ENCODE measurements at places on chromosomes 7 and 10.
A peak's percentile ranks its signal among the peaks of the same experiment; 100 is the strongest.

- DNase-seq = no peak
These were observed 10.7 kb downstream of the EBF3 start for GRCh38 chr10:129953119-129954051.

DNA sequence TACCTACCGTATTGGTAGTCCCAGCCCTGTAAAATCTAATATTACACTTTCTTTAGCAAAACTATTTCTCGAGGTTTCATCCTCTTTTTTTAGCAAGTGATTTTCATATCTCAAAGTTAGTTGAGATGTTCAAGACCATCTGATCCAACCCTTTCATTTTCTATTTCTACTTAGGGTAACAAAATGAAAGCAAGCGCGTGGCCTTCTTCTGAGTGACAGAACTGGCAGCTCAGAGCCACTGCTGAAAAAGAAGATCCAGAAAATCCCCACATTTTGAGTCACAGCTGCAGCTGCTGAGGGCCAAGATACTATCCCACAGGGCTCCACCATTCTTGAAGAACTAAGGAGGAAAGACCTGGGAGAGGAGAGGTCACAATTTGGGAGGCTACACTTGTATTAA, 24.8 kb upstream of the ZNF800 start:
- no peak for DNase-seq

- DNase-seq = no peak
These were observed 79.3 kb upstream of the NPVF start for GRCh38 chr7:25307624-25308023.

- peak; percentile 52 for DNase-seq
These were observed 36.3 kb downstream of the PLAC9 start for GRCh38 chr10:80168679-80169380.

GRCh38 chr7:28180364-28181147, at the start of gene JAZF1:
TSS of gene JAZF1 (minus strand) at chr7:28180795.
- DNase-seq = peak; percentile 62

- peak; percentile 72 for DNase-seq
These were observed 884 bp upstream of the PRF1 start for GRCh38 chr10:70603449-70603801.

DNA sequence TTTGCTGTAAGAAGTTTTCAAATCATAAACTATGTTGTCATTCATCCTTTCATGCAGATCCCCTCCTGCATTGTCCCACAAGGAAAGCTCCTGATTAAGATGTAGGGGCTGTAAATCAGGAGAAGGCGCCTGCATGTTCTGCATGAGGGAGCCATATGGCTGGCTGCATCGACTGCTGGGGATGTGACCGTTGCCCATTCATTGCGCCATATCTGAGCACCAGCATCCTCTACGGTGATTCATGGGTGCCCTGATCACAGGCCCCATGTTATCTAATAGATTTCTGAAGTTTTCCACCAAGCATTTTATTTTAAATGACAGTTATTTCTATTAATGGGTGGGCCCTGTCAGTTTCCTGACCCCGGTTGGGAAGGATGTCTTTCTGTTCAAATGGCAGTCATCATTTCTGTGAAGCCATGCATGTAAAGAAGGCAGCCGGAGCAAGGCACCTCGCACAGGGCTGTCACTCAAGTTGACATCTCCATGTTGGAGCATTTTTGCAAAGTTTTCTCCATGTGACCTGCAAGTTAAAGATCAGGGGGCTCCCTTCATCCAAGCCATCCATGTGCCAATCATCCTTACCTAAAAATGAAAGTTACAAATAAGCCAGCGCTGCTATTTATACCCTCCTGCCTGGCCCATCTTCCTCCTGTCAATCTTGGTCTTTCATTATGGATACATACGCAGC, 128.8 kb downstream of the TEX36 start:
- DNase-seq = no peak

DNA sequence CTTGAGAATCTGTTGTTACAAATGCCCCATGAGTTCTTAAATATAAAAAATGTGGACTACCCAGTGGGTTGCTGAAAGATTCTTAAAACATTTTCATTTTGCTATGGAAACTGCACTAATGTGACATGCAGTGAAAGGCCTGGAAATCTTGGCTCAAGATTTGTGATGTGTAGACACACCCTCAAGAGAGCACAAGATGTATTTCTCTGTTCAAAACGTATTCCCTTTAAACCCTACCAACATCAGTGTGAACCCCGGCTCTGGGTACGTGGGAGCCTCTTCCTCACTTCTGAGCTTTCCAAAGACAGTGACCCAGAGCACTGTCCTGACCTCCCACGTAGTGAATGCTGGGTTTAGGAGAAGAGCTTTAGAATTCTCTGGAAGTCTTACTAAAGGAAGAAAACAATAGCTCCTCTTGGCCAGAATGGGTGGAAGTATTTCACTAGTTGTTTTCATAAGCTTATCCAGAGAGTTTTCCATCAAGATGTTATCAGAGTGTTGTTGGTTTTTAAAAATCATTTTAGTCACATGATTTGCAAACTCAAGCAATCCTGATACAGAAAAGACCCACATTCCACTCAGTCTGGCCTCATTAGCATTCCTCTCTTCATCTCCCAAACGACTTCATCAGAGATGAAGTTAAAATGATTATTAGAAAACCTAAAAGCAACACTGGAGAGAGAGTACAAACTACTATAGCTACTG, 81.5 kb upstream of the AFAP1L2 start:
- DNase-seq = no peak

DNA sequence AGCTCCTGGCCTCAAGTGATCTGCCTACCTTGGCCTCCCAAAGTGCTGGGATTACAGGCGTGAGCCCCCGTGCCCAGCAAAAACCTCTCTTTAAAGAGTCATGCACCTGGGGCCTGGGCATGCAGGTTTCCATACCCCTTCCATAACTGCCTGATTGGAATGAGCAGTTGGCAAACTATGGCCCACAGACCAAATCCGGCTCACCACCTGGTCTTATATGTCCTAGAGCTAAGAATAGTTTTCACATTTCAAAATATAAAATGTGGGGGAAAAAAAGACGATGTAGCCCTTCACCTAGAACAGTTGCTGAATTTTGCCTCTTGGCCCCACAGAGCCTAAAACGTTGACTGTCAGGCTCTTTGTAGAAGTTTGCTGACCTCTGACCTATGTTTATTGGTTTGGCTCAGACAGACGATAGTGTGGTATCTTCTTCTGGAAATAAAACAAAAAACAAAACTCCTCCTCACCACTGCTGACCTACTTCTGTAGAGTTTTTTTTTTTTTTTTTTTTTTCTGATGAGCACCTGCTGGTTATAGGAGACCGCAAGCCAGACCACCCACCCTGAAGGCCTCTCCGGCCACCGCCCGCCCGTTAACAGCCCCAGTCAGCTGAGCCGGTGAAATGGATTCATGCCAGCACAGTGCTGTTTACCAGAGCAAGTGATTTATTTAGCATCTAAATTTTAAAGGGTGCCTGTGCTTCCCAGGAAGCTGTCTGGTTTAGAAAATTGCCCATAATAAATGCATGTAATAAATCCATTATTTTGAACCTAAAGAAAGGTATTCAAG, 33.5 kb upstream of the SFRP5 start:
- no peak for DNase-seq

GRCh38 chr7:14073543-14073942, 84.1 kb upstream of the ETV1 start:
- DNase-seq = no peak

- no peak for DNase-seq
These were observed 86.3 kb downstream of the TBXAS1 start for GRCh38 chr7:139915268-139915863.

GRCh38 chr7:92246360-92247101, 757 bp downstream of the ANKIB1 start:
- DNase-seq = peak; percentile 47

- DNase-seq = peak; percentile 68
These were observed 83.4 kb upstream of the SMNDC1 start for GRCh38 chr10:110387983-110388686.

All from stimulated activated CD8-positive, alpha-beta memory T cell treated with anti-CD3 and anti-CD28 coated beads, Interleukin-4, amount 100 ng/mL, for 48 hours (primary cell).